Stimulated activated CD4-positive, alpha-beta T cell treated with anti-CD3 and anti-CD28 coated beads, Interleukin-12 subunit alpha, Interleukin-12 subunit beta, amount 100 ng/mL, for 48 hours (primary cell): ENCODE measurements at places on chromosomes 7 and 10.

DNA sequence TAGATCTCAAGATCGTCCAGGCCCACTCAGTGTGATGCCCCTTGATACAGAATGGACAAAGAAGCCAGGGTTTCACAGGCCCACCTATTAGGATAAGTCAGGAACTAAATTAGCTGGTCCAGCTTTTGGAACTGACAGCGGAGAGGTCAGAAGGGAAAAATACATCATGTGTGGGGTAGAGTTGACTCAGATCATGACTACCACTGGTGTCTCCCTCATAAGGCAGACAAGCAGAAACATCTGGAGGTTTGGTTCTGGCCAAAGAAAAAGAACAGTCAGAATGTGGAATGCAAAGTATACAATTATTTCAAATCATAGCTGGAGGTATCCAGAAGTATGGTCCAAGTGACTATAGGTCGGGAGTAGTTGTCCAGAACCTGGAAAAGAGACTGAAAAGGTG is 621.1 kb upstream of the CELF2 start:
- DNase-seq: no peak

GRCh38 chr7:111184987-111185386 is 94.1 kb downstream of the LRRN3 start:
- DNase-seq: no peak

DNA sequence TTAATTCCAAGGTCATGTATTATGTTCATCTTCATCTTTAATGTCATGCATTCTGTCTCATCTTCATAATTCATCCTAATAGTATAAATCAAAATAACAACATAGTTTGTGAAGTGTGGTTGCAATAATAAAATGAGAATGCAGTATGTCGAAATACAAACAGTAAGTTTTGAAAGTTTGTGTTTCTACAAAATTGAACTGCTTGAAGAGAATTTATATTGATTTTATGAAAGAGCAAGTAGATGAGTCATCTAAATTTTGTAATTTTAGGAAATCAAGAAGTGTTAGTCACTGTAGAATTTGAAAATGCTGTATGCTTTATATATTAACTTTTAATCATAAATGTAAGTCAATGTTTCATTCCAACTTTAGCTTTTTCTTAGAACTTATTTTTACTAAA is 190.5 kb upstream of the PPP1R3A start:
- no peak for DNase-seq

DNA sequence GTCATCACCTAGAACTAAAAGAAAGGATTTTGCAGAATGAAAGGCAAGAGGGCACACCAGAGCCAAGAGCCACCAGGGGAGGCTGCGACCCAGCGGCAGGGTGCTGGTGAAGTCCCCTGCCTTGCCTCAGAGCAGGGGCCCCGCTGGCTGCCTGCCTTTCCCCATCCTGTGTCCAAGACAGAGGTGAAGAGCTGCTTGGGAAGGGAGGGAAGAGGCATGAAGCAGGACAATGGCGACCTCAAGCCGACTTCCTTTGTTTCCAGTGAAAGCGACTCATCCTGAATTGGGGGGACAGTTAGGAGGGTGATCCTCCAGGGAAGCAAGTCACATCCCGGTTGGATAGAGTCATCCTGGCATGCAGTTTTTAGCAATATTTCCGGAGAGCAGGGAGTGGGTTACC is 255.5 kb upstream of the YAE1 start:
- DNase-seq: no peak

- no peak for DNase-seq
These were observed 3.9 kb upstream of the CUEDC2 start for GRCh38 chr10:102436312-102436711.

GRCh38 chr10:124306520-124306919 is 112.2 kb downstream of the OAT start:
- DNase-seq: no peak

GRCh38 chr10:19977097-19977521 is 160.9 kb downstream of the PLXDC2 start:
- no peak for DNase-seq

GRCh38 chr10:1411451-1411850 is 325.9 kb downstream of the ADARB2 start:
- DNase-seq: no peak

- no peak for DNase-seq
These were observed 162.3 kb downstream of the CCDC3 start for GRCh38 chr10:12838995-12839927.

DNA sequence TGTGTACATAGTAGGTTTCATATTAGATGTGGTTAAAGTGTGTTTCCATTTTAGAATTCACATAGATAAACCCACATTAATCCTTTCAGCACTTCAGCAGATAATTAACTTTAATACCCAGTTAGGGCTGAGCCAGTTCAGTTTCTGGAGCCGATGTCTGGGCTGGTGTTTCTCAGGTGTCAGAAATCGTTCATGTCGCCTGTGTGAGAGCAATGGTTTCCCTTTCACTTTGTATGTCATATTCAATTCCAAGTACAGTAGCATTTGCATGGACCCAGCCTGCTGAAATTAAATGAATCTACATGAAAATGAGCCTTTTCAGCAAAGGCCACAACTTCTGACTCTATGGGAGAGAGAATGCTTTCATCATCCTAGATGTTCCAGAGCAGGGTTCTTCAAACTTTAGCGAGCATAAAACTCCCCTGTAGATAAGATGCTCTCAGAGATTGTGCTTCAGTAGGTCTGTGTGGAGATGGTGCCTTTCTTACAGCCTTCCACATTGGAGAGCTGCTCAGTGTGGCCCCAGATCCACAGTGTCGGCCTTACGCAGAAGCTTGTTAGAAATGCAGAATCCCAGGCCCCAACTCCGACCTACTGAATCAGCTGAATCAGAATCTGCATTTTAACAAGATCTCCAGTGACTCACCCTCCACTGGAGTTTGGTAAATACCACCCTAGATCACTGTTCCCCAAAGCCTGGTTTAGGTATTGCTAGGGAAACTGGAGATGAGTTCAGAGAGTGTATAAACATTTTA is 19.6 kb downstream of the WIPF3 start:
- no peak for DNase-seq

- no peak for DNase-seq
These were observed 96.5 kb downstream of the NRP1 start for GRCh38 chr10:33237736-33238624.

DNA sequence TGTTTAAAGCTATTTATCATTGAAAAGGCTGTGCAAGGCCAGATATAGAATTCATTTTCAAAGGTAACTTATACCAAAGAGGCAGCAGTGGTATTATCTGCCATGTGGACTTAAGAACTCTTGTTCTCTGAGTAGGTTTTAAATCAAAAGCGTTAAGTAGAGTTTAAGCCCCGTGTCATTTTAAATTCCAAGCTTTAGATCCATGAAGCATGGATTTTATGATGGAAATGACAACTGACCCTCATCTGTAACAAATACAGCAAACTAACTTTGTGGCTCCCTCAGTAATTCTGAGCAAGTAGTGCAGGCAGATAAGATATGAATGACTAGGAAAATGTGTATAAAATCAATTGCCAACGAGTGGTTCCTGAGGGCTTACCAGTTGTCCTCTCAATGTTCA is 247.0 kb downstream of the WDR11 start:
- no peak for DNase-seq

DNA sequence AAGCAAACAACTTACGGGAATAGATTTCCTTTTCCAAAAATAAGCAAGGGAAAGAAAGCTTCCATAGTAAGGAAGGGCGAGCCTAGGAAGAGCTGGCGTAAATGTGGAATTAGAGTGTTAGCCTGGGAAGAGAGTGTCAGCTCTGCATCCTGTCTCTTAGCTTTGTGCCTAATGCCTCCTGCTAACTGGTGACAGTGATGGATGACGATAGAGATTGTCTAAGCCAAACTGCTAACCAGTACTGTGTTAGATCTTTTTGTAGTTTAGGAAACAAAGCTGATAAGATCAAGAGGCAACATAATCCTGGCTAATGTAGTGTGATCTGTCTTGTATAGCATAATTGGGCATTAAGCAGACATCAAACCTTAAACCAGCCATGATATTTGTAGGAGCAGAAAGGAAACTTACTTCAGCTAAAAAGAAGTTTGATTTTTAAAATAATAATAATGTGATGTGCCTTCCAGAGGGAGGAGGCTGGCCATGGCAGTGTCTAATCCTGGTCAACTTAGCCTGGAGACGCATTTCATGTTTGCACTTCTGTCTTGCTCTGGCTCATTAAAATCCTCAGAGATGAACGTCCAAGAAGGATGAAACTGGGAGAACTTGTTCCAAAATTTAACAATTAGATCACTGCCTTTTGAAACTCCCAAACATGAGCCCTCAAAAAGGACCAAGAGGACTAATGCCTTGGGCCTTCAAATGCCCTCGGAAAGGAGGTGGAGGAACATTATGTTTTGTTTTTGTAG is 85.1 kb downstream of the FAM204A start:
- DNase-seq: no peak

- no peak for DNase-seq
These were observed 156.4 kb upstream of the MINDY3 start for GRCh38 chr10:16016688-16017087.

DNA sequence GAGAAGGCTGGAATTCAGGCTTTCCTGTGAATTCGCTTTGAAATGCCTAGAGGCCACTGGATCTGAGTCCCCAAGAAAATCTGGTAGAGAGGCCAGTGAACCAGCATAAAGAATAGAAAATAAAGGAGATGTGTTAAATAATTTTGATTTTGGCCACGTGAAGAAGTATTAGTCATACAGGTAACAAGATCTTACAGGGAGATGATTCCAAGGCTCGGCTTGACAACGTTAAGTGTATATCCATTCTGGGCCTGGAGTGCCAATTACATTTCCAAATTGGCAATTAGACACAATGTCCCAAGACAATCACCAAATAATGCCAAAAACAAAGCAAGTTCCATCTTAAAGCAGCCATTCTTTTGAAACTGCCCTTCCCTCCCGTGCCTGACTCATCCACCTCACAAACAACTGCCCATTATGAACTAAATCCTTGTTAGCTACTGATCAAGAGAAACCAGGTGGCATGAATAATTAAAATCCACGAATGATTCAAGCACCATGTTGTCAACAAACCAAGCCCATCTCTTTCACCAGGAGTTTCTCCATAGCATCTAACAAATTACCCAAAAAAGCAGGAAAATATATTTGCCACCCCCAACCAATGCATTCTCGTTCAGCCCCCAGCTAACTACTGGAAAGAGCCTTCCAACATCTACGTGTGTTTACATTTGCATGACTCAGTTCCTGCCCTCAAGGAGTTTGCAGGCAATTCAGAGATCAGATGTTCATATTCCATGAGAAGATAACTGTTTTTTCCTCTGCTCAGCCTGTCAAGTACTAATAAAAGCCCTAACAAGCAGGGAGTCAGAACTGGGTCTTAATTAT is 8.5 kb downstream of the KCNMA1 start:
- no peak for DNase-seq

GRCh38 chr10:43857206-43857930 is 208.7 kb upstream of the ZNF32 start:
- no peak for DNase-seq

DNA sequence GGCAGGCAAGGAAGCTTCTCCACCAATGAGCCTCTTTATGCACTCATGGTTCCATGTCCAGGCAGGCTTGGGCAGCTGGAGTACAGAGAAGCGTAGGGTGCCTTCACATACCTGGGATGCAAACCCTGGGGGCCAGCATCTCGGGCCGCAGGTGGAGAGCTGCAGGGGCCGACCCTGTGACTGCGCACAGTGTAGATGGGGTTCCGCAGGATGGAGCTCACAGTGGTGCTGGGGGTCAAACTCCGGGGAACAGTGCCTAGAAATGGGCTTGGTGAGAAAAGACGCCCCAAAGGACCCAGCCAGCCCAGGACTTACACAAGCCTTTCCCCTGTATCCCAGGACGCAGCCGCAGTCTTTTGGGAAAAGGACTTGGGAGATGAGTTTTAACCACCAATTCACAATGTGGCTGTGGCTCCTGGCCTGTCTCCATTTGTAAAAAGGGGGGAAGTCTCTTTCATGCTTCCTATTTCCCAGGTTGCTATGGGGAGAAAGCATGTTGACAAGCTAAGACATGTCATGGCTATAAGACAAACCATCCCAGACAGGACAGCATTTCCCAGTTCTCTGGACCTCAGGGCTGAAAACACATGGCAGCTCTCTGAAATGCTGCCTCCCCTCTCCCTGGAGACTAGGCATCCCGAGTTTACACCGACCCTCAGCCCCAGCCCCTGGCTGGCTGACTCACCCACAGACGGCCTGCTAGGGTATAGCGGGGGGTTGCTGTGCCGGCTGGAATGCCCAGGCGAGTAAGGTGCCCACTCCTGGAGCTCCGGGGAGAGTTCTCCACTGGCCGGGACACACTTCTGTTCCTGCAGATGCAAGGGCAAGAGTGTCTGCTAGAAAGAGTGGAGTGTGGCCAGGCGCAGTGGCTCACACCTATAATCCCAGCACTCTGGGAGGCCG is 107.1 kb downstream of the DLG5 start:
- DNase-seq: no peak

- DNase-seq: peak; percentile 32
These were observed 15.2 kb upstream of the FRMPD2 start for GRCh38 chr10:48289501-48290238.

GRCh38 chr7:98115746-98116525 is 9.3 kb downstream of the LMTK2 start:
- DNase-seq: no peak

- DNase-seq: no peak
These were observed at the start of gene CRHR2 for GRCh38 chr7:30682212-30683083. CRHR2 (minus strand) TSS chr7:30682456; CDS start chr7:30682280, 176 bp downstream.

- no peak for DNase-seq
These were observed 79.6 kb upstream of the ANKRD1 start for GRCh38 chr10:91000470-91000869.

GRCh38 chr10:72466018-72466417 is 111.3 kb upstream of the DNAJB12 start:
- DNase-seq: no peak

DNA sequence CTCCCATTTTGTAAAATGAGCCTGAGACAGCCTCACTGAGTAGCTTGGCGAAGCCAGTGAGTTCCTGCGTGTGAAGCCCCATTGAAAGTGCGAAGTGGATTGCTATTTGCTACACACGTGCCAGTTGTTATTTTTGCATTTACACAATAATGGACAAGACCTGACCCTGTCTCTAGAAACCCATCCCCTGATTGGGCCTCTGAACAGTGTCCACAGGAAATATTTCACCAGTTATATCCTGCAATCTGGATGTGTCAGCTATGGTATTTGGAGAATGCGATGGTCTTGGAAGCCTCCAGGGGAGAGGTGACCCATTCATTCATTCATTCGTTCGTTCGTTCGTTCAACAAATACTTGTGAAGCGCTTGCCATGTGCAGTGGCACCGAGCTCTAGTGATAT is 37.1 kb downstream of the COL13A1 start:
- DNase-seq: no peak

GRCh38 chr7:94907026-94907810 is at the start of gene PPP1R9A:
PPP1R9A (plus strand) TSS chr7:94907594; CDS start chr7:94910114, 2,520 bp downstream.
- no peak for DNase-seq

GRCh38 chr10:116836902-116837523 is 12.3 kb upstream of the ENO4 start:
- no peak for DNase-seq
